Dermis blood vessel endothelial cell (primary cell): ENCODE measurements at places on chromosomes 16 and 17. TPM values are rescaled to one million over a fixed set of nuclear protein-coding genes. Genes with fewer than 3 reads are reported as not detected.

CRISPLD2 gene
- 0.42 and 1.0 TPM in 2 replicates for total RNA-seq

KRTAP3-1 gene
- not detected in 2 replicates for total RNA-seq

ADGRG1 gene
- 21.8 and 35.4 TPM in 2 replicates for total RNA-seq

KIF18B gene
- total RNA-seq = 1.4 and 7.3 TPM in 2 replicates

KRT36 gene
- total RNA-seq = 0.14 and 0.17 TPM in 2 replicates

GNAO1 gene
- total RNA-seq = under 0.01 TPM in 1 of 2 replicates, not detected in the other

TNFRSF13B gene
- total RNA-seq = not detected in 2 replicates

FZD2 gene
- 0.68 and 1.0 TPM in 2 replicates for total RNA-seq
